Bone marrow (tissue), 2 donors: ENCODE measurements at places on chromosomes 11 and 22.

- DNase-seq, result no peak
These were observed 50.0 kb upstream of the CCDC89 start for GRCh38 chr11:85735876-85736460.

GRCh38 chr11:19458721-19459120 is 218.0 kb upstream of the E2F8 start:
- DNase-seq, result no peak

DNA sequence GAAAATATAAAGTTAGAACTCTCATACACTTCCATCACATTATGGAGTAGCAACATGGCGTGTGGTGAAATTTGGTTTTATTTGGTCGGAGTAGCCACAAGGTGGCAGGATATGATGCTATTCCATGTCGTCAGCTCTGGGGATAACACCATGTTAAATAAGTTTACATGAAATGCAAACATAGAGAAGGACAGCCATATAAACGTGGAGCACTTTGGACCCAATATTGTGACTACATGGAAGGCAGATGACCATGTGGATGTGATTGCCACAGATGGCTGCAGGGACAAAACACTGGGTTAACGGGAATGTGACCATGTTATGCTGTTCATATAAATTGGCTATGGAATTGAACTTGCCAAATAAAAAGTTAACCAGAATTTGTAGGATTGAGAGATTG is 21.0 kb downstream of the OR5M11 start:
- DNase-seq, result no peak

DNA sequence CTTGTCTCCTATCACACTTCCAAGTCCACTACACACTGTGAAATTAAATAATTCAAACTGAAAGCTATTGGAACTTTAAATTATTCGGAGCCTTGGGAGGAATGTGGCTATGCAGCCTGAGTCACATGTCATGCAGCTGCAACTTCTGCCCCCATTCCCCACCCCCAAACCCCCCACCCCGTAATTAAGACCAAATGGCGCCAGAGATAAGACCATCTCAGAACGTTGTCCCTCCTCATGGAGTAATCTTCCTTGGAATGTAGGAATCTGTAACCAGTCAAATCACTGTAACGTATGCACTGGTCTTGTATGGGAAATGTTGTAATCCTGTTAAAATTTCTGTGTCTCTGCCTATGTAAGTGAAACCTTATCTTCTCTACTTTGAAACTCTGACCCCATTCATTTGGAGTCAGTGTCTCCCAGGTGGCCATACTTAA is 37.0 kb downstream of the GAB2 start:
- DNase-seq, result no peak

GRCh38 chr11:41578421-41579051 is 119.1 kb upstream of the LRRC4C start:
- no peak for DNase-seq

GRCh38 chr11:63639199-63639832 is 25.1 kb upstream of the PLAAT3 start:
- DNase-seq, result no peak

DNA sequence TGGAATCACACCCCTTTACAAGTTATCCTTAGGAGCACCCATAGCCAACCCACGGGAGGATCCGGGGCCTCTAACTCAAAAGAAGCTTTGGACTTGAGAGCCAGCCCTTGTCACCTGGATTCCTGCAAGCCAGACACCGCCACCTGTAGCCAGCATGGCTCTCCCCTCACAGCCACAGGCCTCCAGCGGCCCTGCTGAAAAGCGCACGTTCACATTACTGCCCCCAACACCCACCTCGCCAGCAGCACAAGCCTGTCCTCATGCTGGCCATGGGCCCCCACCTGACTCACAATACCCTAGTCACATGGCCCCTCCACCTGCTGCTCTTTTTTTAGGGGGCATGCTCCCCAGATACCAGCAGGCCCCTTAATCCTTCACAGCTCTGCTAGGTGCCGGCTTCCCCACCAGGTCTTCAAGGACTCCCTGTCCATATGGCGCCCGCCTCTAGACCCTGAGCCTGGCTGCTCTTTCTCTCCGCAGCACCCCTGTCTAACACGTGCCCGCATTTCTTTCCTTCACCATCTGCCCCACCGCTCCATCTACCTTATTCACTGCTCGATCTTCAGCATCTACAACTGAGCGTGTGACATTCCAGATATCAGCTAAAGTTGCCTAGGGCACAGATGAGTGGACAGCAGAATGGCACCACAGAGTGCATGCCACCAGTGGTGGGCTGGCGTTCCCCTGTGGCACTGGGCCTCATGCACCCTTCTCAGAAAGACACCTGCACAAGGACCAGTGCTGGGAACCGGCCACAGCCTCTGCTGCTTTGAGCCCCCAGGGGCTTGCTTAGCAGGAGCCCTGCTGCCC is 6.6 kb downstream of the CARS1 start:
- DNase-seq, result no peak

DNA sequence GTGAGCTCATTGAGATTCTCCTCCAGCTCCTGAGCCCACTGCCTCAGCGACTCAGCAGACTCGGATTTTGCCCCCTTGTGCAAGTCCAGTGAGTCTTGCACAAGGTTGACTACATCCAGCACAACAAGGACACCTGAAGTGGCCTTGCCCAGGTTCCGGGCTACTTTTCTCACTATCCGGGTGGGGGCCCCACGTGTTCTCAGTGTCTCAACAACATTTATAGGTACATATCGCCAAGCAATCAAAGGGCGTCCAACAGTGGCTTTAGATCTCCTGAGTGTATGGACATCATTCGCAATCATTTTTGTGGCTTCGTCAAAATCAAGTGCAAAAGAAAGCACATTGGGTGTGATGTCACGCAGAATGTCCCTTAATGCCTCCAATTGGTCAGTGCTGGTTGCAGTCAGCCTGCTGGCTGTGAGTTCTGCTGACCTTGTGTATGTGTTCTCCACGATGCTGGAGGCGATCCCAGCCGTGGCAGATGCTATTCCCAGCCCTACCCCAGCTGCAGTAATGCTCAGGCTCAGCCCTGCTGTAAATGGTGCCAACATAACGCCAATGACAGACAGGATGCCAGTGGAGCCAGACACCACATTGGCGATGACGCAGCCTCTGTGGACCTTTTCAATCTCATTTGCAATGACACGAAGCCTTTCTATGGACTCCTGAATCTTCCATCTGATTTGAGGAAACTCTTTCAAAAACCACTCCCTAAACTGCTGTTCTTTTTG is 10.3 kb downstream of the APOL4 start:
- DNase-seq, result no peak
